ENCODE measurements at places on chromosomes 12 and 14.

- no peak for DNase-seq
Observed at GRCh38 chr12:51234530-51234929, 4.1 kb upstream of the DAZAP2 start.

DNA sequence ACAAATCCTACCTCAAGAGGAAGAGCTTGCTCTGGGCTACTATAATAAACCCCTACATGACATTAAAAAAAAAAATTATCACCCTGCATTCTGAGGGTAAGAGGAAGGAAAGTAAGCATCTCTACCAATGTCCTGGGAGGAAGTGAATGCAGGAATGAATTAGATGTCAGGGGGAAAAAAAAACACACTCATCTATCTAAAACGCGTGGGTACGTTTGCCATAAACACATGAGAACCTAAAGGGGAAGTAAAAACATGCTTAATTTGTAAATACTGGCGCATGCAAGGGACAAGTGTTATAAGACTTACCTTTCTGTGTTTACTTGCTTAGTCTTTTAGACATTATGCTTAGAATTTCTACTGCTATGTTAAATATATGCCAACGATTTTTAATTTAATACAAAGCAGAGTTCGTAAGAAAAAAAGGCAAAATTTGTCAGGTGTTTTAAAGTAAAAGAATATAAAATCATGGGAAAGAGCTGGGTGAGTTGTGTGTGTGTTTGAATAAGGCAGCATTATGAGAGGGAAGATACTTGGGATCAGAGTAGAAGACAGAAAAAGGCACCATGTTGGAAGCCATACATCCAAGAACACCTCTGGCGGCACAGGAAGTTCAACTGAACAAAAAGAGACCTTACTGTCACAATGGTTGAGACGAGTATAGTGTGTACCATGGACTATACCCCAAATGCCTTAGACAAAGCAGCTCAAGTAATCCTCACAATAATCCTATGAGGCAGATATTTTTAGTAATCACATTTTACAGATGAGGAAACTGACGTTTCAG lies 1.5 kb downstream of the TMED8 start:
- DNase-seq, result no peak

DNA sequence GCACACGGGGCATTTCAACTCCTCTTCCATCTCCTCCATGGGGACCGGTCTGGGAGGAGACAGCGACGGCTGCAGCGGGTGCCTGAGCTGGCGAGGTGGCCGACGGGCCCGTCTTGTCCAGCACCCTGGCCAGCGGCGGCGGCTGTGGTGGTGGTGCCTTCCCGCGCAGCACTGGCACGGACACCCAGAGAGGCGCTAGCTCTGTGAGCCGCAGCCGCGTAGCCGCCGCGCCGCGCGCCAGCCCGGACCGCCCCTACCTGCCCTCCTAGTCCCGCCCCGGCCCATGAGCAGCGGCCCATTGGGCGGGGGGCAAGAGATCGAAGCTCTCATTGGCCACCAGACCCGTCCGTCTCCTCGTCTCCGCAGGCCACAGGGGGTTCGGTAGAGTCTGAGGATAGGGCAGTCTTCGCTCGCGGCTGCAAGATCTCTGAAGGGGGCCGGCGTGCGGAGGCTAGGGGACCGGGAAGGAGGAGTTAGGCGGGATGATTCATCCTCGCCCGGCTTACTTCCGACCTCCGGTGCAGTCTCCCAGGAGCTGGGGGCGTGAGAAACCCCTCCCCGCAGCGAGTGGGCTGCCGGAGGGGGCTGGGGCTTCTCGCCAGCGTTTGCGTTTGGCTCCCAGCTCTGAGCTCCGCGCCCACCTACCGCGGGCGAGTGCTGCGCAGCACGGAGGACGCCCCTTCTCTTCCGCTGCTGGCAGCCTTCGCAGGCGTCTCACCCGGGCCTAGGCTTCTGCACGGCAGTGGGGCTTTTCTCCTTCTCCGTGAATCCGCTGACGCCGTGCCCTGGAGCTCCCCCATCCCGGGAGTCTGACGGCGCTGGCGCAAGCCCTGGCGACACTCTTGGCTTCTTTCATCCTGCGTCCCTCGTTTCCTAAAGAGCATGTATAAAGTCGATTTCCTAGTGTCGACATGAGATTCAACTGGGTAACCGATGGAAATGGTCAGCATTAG lies at the start of gene TRIM9:
TSS of gene TRIM9 (minus strand) at position 205 of the 953 bp plus-strand sequence. CDS start at position 39, 166 bp downstream.
- DNase-seq, result peak; percentile 97

DNA sequence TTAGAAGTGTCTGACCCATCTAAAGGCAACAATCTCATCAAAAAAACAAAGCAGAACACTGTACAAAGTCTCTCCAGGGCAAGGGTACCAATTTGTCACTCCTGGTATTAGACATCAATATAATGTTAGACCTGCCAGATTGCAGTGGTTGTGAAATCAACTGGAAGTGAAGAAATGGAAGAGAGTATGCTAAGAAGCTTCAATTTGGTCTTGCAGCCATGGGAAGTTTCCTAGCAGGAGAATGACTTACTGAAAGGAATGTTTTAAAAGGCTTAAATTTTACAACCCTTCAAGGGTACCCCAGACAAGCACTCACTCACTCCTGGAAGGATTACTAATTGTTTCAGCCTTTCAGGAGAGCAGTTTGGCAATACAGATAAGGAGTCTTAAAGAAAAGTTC lies 18.9 kb downstream of the LLPH start:
- DNase-seq, result no peak

- DNase-seq, result no peak
Observed at GRCh38 chr14:82536566-82536965, 1002.9 kb upstream of the SEL1L start.

DNA sequence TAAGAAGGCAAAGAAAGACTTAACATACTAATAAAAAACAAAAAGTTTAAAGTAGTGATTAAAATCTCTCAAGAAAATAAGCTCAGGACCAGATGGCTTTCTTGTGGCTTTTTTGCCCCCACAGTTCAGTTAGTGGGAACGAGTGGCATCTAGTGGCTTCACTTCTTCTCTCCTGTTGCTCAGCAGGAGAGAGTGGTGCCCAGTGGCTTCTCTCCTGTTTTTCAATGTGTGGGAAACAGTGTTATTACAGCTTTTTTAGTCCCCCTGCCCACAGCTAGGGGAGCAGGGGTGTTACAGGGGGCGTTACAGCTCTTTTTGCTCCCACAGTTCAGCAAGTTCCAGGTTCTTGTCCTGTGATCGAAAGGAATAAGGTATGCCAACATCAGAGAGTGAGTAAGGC lies 135.2 kb downstream of the RERGL start:
- DNase-seq, result no peak
